ENCODE measurements at places on chromosomes 1 and 21.

DNA sequence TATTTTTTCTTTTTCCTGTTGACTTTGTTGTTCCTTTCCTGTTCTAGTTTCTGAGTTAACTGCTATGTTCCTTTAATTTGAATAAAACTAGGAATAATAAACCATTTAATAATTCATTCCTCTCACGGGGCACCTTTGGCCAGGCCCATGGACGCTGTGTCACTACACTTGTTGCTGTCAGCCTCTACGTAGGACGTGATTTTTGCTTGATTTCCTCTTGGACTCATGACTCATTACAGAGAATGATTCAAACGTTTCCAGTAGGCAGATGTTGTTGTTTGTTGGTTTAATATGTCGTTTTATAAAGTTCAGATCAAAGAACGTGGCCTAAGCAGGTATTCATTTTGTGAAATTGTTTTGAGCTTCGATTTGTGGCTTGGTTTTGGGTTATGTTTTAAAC is 9.1 kb upstream of the SLC19A1 start:
- DNase-seq: no peak

DNA sequence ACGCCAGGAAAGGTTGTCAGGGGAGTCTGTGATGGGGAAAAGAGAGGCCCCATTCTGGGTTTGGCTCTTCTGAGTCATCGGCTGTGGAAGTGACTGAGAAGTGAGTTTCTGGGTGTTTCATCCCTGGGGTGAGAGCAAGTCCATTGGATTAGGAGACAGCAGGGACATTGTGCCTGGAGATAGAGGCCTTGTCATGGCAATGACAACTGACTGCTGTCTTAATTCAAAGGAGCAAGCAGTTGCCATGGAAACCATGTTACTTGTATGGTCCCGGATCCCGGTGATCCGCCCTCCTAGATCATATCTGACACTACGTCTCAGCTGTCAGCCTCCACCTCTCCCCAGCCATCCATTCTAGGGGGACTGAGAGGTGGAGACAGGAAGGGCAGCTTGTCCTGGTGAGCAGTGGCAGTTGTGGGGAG is 34.4 kb downstream of the KIAA0040 start:
- no peak for DNase-seq

DNA sequence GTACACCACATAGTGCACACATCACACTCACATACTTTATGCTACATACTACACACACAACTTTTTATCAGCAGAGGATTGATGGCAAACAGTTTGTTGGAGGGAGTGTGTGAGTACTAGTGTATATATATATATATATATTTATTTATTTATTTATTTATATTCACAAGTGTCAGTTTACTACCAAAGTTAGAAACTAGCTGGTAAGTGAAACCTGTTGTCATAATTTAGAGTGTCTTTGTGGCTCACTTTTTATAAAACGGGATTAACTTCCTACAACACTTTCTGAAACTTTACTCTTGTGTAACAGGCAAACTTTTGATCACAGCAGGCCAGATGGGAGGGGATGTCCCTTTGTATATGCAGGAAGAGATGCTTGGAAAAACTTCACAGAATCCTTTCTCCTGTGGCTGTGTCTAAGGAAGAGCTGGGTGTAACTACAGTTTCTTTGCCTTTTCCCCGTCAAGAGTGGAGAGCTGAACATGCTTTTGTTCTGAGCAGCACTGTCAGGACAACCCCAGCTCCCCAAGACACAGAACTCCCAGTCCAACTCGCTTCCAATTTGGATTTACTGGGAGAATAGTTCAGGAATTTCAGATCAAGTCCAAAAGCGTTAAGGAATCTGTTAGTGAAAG is 1.9 kb upstream of the SAMD13 start:
- DNase-seq: no peak

DNA sequence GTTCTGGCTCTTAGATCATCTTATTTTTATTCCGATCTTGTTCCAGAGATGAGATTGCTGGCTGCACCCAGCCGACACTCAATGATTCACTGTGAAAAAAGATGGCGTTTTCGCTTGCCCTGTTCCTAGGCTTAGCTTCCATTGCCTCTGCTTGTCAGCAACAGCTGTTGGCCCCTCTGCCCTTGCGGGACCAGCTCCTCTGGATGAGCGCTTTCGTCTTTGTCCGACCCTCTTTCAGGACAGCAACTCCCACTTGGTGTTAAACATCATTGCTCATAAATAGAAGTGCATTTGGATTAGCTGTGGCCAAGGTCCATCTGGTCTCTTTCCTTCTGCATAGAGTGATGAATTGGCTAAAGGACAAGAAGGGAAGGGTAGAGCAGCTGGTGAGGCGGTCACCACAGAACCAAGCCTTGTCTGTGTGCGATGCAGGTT is 43.5 kb upstream of the SCCPDH start:
- no peak for DNase-seq

GRCh38 chr1:119784191-119784781 is 15.6 kb upstream of the HMGCS2 start:
- no peak for DNase-seq

DNA sequence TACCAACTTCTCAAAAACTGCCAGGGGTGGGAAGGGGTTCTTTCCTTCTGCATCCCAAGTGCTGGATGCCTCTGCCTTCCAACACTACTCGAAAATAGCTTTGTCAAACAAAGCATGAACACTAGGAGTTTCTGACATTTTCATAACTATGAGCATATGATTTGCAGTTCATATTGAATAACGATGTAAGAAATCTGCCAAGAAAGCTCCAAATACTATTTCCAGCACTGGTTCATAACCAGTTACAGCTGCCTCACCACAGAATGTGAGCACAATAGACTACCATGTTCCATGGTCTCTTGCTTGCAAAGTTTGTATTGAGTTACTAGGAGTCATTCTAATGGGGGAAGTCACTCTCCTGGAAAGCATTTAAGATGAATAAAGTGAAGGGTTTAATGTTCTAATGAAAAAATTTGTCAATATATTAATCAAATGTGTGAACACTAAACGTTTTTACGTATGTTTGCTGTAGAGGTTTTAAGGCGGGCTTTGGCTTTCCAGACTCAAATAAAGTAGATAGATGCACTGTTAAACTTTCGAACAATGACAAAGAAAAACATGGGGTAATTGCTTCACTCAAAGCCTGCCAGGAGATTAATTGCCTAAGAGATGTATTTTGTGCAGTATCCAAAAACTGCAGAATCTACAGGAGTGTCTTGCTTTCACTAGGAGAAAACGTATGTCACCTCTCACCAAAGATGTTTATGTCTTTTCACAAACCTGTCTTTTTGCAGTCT is 78.6 kb upstream of the UBE2U start:
- no peak for DNase-seq

DNA sequence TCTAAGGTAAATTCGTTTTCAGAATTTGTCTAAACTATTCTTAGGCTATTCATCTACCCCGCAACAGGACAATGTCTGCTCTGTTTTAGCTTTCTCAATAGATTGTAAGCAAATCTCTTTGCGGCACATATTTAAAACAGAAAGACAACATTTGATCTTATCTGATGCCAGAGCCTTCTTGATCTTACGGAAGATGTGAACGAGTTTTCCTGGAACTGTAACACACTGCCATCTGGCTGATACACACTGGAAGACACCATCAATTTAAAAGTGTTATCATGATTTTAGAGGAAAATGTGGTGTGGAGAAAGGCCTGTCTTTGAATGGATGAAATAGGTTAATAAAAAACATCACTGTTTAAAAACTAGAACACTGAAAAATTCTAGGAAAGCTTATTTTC is 36.1 kb downstream of the COA6 start:
- DNase-seq: no peak

All from neural crest cell (in vitro differentiated cells).